Cerebellar nuclear complex (tissue), 1 donor: ENCODE measurements at places on chromosomes 7 and 10.

- DNase-seq: no peak
Measured at GRCh38 chr10:7435674-7436073, 24.8 kb upstream of the SFMBT2 start.

- no peak for DNase-seq
Measured at GRCh38 chr10:35225204-35225603, 98.6 kb downstream of the CREM start.

DNA sequence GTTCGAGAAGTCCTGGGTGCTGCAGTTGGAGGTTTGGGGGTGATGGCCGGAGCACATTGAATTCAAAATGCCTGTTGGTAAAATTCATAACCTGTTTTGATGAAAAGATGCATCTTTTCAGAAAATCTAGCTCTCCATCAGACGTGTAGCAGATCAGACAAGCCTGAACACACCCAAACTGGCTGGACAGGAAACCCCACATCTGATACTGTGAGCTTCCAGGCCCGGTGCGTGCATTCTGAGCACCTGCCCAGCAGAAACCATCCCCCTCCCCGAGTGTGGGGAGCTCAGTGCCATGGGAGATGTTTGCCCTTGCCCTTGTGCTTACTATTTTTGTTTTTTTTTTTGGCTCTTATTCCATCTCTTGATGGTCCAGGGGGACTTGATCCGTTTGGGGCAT is 417.1 kb downstream of the TCERG1L start:
- no peak for DNase-seq

GRCh38 chr10:113801569-113801968 is 50.1 kb downstream of the PLEKHS1 start:
- DNase-seq: no peak

DNA sequence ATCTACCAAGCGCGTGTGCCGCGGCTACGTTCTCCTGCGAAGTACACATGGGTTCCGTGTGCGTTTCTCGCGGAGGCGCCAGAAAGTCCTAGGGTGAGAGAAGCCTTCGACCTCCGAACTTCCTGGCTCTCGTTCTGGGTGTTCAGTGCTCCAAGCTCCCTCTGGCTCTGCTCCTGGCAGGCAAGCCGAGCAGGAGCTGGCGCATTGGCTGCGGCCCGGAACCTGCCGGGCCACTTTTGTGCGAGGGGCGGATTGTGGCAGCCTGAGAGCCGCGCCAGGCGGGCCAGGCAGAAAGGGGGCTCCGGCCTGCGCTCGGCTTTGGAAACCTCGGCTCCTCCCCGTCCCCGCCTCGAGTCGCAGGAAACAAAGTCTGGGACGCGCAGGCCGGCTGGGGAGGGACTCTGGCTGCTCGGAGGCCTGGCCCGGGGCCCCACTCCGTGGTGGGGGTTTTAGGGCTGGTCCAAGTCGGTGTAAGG is 9.6 kb downstream of the EMX2 start:
- no peak for DNase-seq

GRCh38 chr7:44769776-44770294 is 21.2 kb downstream of the ZMIZ2 start:
- DNase-seq: no peak

DNA sequence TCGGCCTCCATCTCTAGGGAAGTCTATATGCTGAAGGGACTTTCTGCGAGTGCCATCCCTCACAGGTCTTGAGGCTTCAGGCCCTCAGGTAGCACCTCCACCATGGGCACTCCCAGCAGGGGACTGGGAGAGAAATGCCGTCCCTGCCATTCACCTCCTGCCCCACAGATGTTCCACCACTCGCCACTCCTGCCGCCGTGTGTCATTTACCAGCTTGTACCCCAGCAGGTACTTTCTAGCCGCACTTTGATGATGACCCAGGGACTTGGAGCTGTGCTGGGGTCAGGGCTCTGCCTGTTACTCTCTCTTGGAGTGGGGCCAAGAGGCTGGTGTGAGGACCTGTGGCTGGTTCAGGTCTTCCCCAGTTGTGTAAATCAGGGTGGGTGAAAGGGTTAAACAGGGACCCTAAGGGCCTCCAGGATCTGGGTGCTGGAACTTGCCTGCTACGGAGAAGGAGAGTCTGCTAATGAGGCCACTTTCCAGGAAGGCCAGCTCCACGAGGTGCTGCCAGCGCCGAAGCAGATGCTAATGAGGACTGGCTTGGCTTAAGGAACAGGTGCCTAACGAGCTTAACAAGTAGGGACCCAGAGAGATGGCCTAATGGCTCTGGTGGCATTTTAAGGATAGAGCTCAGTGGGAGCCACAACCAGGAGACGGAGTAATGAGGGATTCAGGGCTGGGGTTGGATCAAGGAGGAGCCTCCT is 32.4 kb downstream of the CRHR2 start:
- no peak for DNase-seq

DNA sequence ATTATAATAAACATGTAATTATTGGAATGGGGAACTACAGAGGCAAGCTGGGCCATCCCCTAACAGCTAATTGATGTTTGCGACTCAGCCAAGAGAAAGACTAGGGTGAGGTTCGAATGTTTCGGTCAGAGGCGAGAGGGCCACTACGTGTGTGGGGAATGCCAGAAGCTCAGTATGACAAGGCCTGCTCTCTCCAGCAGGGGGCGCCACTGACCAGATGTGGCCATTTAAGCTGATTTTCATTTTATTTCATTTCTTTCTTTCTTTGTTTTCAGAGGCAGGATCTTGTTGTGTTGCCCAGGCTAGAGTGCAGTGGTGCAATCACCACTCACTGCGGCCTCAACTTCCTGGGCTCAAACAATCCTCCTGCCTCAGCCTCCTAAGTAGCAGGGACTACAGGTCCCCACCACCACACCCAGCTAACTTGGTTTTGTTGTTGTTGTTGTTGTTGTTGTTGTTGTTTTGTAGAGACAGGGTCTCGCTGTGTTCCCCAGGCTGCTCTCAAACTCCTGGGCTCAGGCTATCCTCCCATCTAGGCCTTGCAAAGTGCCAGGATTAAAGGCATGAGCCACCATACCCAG is 38.1 kb downstream of the TMEM130 start:
- DNase-seq: no peak

DNA sequence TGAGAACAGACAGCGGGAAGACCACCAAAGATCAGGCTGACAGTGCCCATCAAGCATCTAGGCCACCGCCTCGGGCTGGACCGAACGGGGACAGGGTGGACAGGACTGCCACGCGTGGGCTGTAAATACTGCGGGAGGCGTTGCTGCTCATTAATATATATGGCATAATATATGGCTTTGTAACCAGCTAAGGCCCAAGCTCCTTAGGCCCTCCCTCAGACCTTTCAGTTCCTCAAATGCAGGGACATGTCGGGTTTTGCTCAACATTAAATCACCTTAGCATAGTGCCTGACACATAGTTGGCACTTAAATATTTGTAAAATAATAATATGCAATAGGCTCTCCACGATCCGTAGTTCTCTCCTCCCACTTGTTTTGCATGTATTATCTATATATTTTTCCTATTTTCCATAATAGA is 402 bp upstream of the TMEM168 start:
- DNase-seq: no peak

GRCh38 chr10:125606414-125607010 is 76.5 kb downstream of the TEX36 start:
- DNase-seq: no peak
